ENCODE measurements at places on chromosomes 1 and 21.

DNA sequence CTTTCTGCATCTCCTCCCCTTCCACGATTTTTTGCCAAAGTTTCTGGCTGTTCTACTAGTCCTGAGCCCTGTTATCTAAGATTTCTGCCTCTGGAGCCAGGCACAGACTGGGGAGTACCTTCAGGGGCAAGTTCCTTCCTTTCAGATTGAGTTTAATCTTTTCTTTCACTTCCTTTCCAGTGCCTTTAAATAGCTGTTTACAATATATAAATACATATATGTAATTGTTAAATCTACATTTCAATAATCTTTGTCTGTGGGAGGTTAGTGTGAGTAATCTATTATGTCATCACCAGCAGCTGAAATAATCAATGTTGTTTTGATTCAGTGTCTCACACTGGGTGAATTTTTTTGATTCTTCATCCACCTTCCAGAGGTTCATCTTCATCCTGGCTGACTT, 31.8 kb downstream of the DIPK1A start:
- DNase-seq: no peak

- DNase-seq: no peak
Observed at GRCh38 chr1:86505564-86505902, 36.8 kb downstream of the CLCA1 start.

GRCh38 chr1:33121728-33122127, 40.8 kb downstream of the AZIN2 start:
- DNase-seq: no peak

DNA sequence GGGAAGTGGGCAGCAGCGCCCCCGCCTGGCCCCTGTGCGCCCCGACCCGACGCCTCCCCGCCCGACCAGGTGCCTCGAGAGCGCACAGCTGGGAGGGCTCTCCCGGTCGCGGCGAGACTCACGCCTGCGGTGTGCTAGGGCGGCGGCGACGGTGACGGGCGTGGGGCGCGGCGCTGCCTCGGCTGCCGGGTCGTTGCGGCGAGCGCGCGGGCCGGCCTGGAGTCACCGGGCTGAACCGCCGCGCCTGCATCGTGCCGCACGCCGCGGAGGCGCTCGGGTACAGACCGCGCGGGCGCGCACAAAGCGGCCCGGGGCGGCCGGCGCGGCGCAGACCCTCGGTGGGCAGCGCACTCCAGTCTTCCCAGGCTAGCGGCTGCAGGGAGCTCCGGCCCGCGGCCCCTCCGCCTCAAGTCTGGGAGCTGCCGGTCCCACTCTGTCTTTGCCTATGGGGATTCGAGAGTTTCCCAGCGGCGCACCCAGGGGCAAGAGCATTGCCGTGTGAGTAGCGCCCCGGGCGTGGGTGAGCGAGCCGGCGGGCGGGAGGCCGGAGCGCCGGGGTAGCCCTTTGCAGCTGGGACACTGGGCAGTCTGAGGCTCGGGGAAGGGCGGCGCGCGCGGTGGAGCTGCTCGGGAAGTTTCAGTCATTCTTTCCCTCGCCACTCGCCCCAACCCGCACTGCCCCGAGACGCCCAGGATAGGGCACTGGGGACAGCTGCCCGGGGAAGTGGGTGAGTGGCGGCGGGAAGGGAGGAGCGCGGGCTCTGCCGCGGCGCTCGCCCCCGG, at the start of gene SLC35F3:
TSS of gene SLC35F3 (plus strand) at position 44 of the 783 bp plus-strand sequence.
- DNase-seq: no peak

GRCh38 chr21:44653656-44654575, 543 bp downstream of the KRTAP12-4 start:
- peak; percentile 27 for DNase-seq

DNA sequence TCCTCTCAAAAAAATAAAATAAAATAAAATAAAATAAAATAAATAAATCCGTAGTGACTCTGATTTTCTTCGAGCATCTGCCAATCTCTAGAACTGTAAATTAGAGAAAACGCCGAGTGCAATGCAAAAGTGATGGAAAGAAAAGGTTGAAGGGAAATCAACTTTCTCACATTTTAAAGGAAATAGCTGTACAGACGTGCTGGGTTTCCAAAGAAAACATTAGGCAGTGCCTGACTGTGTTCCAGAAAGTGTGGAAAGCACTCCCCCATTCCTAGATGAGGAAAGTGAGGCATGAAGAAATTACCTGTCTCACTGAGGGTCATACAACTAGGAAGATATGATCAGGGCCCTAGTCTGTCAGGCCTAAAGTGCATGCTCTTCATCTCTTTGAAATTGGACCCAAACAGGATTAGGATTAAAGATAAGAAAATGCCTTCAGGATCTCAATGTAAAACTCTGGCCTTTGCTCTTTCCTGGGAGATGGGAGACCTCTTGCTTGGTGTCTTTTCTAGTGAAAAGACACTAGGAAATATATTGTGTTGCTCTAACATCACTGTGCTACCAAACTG, 1.8 kb upstream of the PTPN14 start:
- DNase-seq: no peak

GRCh38 chr1:60073605-60074278, at the start of gene C1orf87:
Gene C1orf87, minus strand, starts transcription at chr1:60073770. Its CDS starts 1,127 bp downstream, at chr1:60072643.
- DNase-seq: no peak

- no peak for DNase-seq
Observed at GRCh38 chr1:5296557-5297179, 642.3 kb downstream of the AJAP1 start.

GRCh38 chr1:54614024-54614423, 9.3 kb downstream of the FAM151A start:
- no peak for DNase-seq

GRCh38 chr1:91733108-91733710, 152.7 kb downstream of the TGFBR3 start:
- no peak for DNase-seq

- DNase-seq: no peak
Observed at GRCh38 chr1:8084913-8085312, 58.8 kb upstream of the ERRFI1 start.

GRCh38 chr1:5845376-5845775, 146.8 kb downstream of the NPHP4 start:
- DNase-seq: no peak

DNA sequence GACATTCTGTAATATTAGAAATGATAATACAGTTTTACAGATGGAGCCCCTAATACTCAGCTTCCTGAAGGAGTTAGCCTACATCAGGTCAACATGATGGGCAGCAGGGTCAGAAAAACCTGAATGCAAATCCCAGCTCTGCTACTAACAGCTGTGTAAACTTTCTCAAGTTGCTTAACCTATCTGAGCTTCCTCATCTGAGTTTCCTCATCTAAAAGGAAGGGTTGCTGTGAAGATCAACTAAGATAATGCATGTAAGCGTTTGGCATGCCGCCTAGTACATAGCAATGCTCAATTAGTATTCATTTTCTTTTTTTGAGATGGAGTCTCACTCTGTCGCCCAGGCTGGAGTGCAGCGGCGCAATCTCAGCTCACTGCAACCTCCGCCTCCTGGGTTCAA, 18.4 kb upstream of the DESI2 start:
- DNase-seq: no peak

DNA sequence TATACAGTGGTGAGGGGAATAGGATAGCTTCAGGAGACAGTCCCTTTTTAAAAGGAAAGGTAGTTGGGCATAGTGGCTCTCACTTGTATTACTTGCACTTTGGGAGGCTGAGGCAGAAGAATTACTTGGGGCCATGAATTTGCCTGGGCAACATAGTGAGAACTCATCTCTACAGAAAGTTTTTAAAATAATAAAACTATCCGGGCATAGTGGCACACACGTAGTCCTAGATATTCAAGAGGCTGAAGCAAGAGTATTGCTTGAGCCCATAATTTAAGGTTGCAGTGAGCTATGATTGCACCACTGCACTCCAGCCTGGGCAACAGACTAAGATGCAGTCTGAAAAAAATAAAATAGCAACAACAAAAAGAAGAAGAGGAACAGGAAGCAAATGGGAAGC, 27.2 kb downstream of the GORAB start:
- DNase-seq: no peak

DNA sequence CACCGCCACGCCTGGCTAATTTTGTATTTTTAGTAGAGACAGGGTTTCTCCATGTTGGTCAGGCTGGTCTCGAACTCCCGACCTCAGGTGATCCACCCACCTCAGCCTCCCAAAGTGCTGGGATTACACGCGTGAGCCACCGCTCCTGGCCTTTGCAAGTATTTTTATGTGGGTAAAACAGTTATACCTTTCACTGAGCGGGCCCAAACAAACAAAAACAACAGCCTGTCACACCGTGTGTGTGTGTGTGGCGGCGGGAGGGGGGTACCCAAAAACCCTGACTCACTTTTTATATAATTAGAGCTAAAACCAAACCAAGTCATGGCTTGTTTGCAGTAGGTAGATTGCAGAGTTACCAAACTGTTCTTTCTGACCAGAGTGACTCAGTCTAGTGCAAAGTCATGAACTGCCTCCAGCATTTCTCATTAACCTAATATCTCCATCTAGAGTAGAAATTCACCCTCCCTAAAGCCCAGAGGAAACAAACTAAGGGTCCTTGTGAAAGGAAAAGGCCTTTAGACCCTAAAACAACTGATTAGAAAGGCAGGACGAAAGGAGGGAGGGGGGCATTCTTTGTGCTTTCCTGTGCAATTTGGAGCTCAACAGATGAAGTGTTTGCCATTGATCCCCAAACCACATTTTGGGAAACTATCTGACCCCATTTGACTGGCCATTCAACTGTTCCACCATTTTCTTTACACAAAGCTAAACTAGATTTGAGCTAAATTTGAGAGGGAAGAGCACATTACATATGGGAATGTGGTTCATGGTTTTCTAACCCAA, 181.0 kb downstream of the DHRS3 start:
- no peak for DNase-seq

- no peak for DNase-seq
Observed at GRCh38 chr1:53111073-53111556, 31.3 kb downstream of the SLC1A7 start.

DNA sequence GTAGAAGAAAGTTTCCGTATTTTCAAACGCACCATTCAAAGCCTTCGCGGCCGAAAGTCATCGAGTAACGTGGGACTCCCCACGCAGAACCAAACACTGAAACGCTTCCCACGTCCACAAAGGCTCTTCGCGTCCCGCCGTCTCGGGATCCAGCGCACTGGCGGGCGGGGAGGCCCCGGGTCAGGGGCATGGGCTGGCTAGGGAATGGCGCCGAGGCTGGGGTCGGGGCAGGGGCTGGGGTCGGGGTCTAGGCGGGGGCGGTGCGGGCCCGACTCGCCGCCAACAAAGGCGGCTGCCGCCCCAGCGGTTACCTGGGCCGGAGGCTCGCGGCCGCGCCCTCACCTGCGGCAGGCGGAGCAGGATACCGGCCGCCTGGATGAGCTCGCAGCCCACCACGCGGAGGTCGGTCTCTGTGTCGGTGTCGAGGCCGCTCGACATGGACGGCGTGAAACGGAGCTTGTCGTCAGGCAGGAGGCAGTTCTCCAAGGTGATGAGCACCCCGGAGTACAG, 403 bp downstream of the CCNL2 start:
- DNase-seq: no peak

DNA sequence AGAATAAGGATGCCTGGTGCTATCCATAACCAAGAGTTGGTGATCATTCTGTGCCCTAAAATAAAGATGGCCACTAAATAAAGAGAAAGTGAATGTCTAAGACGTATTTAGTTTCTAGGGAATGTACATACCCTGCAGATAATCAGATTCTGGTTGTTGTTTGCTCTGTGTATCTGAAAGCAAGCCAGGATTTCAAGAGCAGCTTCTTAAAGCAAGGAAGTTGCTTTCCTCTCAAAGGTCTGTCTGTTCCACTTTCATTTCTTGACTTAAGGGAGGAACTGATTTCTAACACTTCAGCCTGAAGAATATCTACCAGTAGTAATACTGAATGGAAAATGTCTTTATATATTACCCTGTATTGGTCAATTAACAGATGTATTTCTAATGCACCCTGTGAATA, 88.8 kb downstream of the KIF1B start:
- DNase-seq: no peak

DNA sequence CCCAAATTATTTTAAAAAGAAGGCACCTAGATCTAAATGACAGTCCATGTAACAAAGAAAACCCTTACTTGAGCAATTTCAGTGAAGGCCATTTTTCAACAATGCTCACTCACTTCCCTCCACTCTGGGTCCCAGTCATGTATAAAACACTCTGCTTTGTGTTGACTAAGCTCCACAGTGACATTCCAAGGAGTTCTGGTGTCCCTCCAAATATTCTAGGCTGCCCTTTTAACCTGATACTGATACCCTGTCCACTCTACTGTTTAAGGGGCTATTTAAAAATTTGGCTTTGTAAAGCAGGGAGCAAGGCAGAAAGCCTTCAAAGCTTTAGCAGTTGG, 73.6 kb downstream of the GNG12 start:
- no peak for DNase-seq

DNA sequence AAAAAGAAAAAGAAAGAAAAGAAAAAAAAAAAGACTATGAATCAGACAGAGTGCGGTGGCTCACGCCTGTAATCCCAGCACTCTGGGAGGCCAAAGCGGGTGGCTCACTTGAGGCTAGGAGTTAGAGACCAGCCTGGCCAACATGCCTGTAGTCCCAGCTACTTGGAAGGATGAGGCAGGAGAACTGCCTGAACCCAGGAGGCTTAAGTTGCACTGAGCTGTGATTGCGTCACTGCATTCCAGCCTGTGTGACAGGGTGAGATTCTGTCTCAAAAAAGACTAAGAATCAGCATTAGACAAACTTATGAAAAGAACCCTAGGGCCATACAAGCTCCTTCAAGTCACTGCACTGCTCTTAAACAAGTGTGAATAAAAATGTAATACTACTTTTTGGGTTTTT, 16.9 kb downstream of the PSMB4 start:
- DNase-seq: no peak

GRCh38 chr1:16134066-16134801, 21.6 kb downstream of the EPHA2 start:
- no peak for DNase-seq

GRCh38 chr1:243848858-243849420, 1.1 kb downstream of the AKT3 start:
- DNase-seq: peak; percentile 19

DNA sequence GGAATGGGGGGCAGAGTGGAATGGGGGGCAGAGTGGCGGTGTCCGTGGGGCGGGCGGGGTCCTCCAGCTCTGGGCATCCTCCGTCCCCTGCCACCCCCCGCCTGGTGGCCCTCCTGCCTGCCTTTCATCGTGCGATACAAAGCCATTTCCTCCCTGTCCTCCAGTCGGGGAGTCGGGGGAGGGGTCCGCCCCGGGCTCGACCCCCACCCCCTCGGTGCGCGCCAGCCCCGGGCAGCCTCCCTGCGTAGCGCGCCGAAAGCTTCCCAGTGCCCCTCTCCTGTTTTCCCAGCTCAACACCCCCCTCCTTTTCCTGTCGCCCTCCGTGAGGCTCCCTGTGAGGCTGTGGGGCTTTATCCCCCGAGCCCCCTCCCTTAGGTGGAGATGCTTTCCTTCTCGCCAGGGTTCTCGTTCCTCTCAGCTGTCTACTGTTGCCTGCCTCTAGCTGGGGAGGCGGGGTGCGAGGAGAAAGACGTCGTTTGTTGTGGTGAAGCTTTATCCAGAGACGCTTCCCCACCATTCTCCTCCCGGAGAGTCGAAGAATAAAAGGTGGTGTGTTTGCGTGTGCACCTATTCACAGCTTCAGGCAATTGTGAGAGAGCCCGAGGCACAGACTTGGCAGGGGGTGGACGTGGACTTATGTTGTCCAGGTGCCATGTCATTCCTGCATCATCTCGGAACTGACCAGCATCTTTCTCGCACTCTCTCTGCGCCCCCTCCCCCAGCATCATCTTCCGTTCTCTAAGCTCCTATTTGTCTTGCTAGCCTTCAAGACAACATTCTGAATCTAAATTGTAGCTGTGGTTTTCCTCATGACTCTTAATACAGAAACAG, 848 bp downstream of the DNM3 start:
- no peak for DNase-seq
